ENCODE measurements at places on chromosomes 1 and 21. TPM values are rescaled to one million over a fixed set of nuclear protein-coding genes. Genes with fewer than 3 reads are reported as not detected.
A peak's percentile ranks its signal among the peaks of the same experiment; 100 is the strongest.

C1orf141 gene
- total RNA-seq = not detected

RPE65 gene
- not detected for total RNA-seq

DNA sequence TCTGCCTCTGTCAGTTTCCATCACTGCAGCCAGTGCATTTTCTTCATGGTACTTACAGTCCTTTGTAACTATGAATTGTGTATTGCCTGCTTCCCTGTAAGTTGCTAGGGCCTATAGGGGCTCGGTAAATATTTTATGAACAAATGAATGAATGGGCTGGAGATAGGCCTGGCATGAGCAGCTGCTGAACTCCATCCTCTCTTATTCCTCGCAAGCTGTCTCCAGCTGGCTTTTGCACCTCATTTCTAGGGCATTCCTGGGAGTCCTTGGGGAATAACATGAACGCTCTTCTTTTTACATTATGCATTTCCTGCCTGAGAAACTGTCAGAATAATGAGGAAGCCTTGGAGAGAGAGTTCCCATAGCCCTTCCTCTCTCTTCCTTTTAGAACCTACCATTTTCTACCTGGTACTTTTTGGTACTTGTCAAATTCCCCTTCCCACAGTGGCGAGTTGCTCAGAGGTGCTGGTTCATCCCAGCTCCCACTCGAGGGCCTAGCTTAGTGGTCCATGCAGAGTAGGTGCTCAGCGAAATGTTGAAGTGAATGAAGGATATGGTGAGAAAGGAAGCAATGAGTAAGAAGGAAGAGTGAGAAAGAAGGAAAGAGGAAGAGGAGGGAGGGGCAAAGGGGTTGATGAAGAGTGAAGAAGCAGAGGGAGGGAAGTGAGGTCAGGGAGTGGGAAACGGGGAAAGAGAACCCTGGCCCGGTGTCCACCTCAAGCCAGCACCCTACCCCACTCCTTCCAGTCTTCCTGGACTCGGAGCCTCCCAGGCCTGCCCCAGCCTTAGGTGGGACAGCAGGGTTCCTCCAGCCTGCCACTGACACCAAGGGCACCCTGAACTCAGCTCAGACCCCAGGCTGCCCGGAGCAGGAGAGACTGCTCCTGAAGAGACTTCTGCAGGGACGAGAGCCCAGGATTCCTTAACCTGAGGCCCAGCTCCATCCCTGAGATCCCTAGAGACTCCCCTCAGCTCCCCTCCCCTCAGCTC lies 29.6 kb downstream of the KCNC4 start:
- DNase-seq = no peak

DNA sequence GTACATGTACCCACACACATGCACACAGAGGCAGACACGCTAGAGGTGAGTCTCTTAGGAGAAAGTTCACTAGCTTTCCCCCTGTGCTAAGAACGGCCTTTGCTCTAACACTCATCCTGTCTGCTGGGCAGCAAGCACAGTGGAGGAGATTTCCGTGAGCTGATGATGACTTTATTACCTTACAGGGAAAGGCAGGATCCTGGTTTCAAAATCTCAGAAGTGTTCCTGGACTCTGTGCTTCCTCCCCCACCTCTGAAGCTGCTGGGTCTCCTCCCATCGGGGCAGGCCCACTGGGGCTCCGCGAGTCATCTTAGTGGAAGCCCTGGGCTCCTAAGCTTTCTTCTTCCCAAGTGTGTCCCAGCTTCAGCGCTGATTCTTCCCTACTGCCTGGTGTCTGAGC lies 2.7 kb downstream of the FAM3B start:
- DNase-seq = no peak

DMRTA2 gene
- total RNA-seq = not detected

GRCh38 chr1:74674278-74675048 lies 871 bp upstream of the ERICH3 start:
- DNase-seq = no peak

PDE9A gene
- total RNA-seq = 26.1 TPM

- no peak for DNase-seq
Observed at GRCh38 chr1:113490384-113490783, 100.1 kb downstream of the MAGI3 start.

- no peak for DNase-seq
Observed at GRCh38 chr1:230842801-230843200, 25.5 kb downstream of the C1orf198 start.

DNA sequence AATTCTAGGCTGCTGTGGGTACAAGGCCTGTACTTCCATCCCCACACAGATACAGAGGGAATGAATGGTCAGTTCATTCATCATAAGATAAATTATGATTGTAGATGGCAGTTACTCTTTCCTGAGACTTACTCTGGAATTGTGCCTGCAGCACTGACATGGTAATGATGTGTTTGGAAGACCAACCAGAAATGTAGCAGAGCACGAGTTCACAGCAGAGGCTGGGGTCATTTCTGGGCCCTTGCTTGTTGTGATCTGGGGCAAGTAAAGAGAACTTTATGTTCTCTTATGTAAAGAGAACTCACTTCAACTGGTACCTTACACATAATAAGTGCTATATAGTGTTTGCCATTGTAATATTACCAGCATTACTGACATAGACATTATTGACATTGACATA lies 411.9 kb downstream of the NTNG1 start:
- DNase-seq = no peak

DNA sequence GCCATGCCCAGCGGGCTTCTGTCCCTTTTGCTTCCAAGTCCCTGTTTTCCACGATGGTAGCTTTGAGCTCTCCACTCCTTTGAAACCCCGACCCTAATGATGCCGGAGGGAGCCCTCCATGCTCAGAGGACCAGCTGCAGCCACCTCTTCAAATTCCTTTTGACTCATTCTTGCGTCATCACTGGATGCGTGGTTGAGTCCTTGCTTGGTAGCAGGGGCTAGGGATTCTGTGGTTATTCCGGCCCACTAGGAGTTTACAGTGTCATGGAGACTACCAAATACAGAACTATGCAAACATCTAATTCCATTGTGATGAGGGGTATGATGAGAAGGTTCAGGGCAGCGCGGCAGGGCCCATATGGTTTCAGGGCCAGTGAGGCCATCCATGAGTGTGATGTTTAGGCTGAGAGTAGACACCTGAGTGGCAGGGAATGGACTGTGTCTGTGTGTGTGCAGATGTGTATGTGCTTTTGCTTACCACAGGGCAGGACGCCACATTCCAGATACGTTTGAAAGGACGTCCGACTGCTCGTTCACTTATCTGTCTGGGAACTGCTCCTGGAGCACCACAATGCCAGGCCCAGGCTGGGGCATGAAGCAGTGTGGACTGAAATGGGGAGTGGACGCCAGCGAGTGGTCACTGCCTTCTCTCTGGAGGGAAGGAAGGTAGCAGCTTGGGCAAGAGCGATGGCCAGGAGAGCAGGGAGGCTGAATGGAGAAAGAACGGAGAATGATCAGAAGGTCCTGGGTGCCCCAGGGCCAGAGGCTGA lies 30.4 kb upstream of the ZBTB21 start:
- DNase-seq = no peak

SMIM12 gene
- 37.6 TPM for total RNA-seq

GRCh38 chr1:34639701-34640100 lies 115.1 kb upstream of the GJB5 start:
- no peak for DNase-seq

CRYZL1 gene
- 54.0 TPM for total RNA-seq

- peak; percentile 82 for DNase-seq
Observed at GRCh38 chr21:35256468-35256988, 207.4 kb upstream of the RUNX1 start.

- DNase-seq = no peak
Observed at GRCh38 chr1:63601463-63601862, 8.3 kb downstream of the PGM1 start.

DNA sequence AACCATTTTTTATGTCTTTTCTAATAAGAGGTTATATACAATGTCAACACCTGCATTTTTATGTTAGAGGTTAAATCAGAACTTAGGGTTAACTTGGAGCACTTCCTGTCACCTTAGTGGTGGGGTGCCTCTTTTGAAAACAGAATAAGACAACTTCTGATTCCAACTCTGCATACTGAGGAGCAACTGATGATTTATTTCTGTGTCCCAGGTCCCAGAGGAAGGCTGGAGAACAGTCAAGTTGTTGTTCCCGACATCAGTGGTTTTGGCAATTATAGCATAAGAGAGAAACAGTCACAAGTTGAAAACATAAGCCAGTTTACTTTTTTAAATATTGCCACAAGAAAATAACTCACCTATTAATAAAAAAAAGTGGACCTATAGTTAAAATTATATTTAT lies 871.0 kb upstream of the ADAMTS5 start:
- DNase-seq = no peak

- DNase-seq = no peak
Observed at GRCh38 chr21:28485301-28486022, 507.2 kb downstream of the LTN1 start.

RGS4 gene
- 1.6 TPM for total RNA-seq

DNA sequence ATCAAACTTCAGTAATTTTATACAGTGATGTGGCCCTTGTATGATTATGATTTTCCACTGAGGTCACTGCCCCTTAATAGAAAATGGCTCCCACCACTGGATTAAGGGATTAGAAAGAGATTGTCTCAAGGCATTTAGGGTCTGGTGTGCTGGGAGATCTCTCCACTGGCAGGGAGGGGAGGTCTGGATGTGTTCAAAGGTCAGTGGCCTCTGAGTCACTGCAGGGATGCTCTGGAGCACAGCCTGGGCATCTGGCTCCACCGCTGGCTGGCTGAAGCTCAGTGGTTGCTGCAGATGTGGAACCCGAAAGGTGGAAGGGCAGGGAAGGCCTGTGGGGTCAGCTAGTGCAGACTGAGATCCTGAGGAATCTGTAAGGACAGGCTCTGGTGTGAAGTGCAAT lies 18.3 kb upstream of the CHI3L1 start:
- no peak for DNase-seq

DNA sequence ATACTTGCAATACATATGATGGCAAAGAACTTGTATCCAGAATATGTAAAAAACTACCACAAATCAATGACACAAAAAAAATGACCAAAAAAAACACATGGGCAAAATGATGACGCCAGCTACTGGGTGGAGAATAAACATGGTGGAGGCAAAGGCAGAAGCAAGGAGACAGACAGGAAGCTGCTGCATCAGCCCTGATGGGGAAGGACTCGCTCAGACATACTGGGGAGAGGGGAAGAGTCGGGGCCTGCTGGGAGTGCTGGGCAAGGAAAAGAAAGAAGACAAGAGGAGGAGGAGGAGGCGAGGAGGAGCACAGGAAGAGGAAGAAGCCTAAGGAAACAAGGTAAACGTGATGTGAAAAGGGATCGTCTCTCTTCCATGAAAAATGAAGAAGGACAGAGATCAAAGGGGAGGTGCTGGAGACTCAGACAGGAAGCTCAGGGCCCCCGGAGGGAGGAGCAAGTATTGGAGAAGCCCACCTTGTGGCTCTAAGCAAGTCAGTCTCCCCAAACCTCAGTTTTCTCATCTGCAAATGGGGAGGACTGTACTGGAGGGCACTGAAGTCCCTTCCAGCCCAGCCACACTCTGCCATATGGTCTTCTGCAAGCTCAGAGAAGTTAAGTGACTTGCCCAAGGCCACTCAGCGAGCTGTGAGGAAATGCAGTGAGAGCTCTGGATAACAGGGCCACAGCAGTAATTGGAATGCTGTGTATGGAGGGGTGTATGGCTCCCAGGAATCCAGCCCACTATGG lies 24.2 kb downstream of the OLFML2B start:
- DNase-seq = no peak

DNA sequence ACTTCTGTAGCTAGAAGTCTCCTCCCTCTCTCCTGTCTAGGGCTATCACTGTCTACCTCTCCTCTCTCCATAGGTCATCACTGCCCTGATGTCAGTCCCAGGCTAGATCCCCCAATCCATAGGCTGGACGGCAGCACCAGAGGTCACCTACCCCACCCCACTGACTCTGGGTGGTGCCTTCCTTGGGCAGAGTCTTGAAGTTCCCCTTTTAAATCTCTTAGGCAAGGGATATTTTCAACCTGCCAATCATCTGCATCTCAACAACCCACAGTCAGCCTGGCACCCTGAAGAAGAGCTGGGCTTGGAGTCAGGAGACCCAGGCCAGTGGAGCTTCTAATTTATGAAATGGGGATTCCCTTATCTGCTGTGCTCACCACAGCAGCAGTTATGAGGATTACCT lies 13.2 kb downstream of the MYBPH start:
- no peak for DNase-seq

GRCh38 chr1:56322211-56322610 lies 257.2 kb downstream of the PLPP3 start:
- no peak for DNase-seq

All from ureter (tissue), 1 donor.